ENCODE measurements at places on chromosomes 7 and 10. TPM values are rescaled to one million over a fixed set of nuclear protein-coding genes. Genes with fewer than 3 reads are reported as not detected.

The HIPK2 gene
- total RNA-seq, result 2.0 TPM

The ZNF365 gene
- total RNA-seq, result 0.89 TPM

The MACROH2A2 gene
- total RNA-seq, result 16.3 TPM

The NPVF gene
- total RNA-seq, result not detected

The PLXNA4 gene
- not detected for total RNA-seq

The HIP1 gene
- 4.4 TPM for total RNA-seq

The MRLN gene
- total RNA-seq, result not detected

The EBF3 gene
- 3.1 TPM for total RNA-seq

The SPDYE5 gene
- not detected for total RNA-seq

The TMEM236 gene
- total RNA-seq, result not detected

The GBX1 gene
- not detected for total RNA-seq

The LIPJ gene
- total RNA-seq, result not detected

The ASIC3 gene
- total RNA-seq, result 0.76 TPM

DNA sequence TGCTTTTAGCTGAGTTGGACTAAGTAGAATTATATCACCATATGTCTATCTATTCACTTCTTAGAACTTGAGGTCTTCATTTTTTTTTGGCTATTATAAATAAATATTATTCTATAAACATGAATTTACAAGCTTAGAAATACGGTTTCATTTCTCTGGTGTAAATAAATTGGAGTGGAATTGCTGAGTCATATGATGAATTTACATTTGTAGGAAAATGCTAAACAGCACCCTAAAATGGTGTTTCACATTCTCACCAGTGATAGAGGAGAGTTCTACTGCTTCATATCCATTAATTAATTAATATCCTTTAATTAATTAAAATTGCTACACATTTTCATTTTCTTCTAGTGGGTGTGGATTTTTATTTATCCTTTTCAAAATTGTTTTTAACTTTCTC is 318.3 kb downstream of the MDFIC start:
- no peak for DNase-seq

GRCh38 chr10:29883231-29883630 is 176.2 kb downstream of the JCAD start:
- DNase-seq, result no peak

DNA sequence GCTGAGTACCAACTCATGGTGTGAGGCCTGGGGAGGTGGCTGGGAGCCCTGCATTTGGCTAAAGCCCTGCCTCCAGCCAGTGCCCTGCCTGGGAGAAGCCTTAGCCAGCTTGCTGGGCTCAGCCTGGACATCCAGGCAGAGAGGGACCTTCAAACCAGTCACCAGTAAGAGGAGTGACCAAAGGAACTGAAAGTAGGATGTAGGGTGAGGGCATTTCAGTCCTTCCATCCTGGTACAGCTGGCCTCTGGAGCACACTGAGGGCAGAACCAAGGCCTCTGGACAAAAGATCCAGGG is 124.8 kb downstream of the ADCY1 start:
- no peak for DNase-seq

GRCh38 chr7:11638011-11638774 is 193.8 kb downstream of the THSD7A start:
- no peak for DNase-seq

DNA sequence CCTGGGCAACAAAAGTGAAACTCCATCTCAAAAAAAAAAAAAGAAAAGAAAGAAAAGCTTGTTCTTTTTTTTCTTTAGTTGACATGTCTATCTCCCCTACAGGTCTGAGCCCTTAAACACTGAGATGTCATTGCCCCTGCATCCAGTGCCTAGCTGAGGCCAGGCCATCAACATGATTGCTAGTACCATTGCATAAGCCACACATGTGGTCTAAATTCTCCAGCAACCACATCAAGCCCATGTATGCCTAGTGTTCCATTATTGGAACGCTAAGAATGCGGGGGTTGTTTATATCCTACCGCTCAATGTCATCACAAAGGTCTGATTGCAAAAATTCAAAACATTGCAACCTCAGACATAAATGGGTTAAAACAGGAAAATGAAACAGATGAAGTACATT is 62.7 kb downstream of the NPTX2 start:
- DNase-seq, result no peak

- no peak for DNase-seq
These were observed 888.5 kb upstream of the SORCS1 start for GRCh38 chr10:108052981-108053380.

GRCh38 chr7:112211348-112211907 is 4.9 kb downstream of the ZNF277 start:
- no peak for DNase-seq

GRCh38 chr7:44267719-44268421 is 57.5 kb downstream of the CAMK2B start:
- no peak for DNase-seq

GRCh38 chr7:36045830-36046341 is 107.2 kb upstream of the EEPD1 start:
- DNase-seq, result no peak

DNA sequence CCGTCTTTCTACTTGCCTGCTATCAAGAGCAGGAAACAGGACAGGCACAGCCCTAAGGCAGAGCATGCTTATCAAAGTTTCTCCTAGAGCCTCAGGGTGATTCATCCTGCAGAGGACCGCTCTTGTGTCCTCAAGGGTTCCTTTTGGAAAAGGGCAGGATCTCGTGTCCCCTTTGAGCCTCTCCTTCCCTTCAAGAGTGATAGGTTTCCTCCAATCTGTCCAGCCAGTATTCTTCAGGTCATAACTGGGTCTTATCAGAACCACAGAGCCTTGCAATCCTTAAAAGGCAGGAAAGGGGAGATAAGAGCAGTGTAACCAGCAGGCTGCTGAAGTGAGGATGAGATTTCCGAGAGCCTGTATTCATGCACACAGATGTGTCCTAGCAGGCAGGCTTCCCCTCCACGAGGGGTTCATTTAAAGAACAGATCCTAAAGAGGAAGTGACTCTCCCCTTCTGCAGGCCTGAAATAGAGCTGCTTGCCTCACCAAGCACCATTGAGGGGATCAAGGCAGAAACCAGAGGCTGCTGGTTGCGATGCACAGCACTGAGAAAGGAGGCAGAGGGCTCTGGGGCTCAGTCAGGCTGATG is 90.5 kb upstream of the SVIL start:
- no peak for DNase-seq

GRCh38 chr10:77037735-77038403 is 599.7 kb downstream of the KCNMA1 start:
- DNase-seq, result no peak

DNA sequence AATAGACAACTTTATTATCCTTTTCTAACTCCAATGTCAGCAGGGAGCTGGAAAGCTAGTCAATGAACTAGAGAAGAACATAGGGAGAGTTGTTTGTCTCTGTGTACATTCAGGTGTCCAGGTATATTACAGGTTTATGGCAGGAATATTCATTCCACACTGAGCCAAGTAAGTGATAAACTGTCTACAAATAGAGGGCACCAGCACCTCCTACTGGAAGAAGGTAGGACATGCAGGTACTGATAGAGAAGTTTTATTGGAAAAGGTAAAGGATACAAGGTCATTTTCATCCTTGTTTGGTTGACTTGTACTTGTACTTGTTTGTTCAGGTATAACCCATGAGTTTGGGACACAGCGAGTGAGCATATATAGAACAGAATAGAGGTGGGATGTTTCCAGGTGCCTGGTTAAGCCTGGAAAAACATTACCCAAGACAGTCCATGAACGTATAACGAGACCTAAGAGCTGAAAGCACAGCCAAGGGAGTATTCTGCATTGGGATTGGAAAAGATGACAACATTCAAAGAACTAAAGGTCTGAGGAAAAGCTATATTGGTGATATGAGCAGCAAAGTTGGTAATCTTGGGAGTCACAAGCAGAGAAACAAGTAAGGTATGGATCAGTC is 61.4 kb upstream of the PPP1R3C start:
- DNase-seq, result no peak

- DNase-seq, result no peak
These were observed 73.5 kb upstream of the VIPR2 start for GRCh38 chr7:159218170-159218569.

- DNase-seq, result no peak
These were observed 35.5 kb upstream of the WASL start for GRCh38 chr7:123784263-123784662.

- DNase-seq, result no peak
These were observed 10.6 kb upstream of the ZNF239 start for GRCh38 chr10:43585046-43585445.

GRCh38 chr10:88289342-88289741 is 293.8 kb downstream of the RNLS start:
- DNase-seq, result no peak

DNA sequence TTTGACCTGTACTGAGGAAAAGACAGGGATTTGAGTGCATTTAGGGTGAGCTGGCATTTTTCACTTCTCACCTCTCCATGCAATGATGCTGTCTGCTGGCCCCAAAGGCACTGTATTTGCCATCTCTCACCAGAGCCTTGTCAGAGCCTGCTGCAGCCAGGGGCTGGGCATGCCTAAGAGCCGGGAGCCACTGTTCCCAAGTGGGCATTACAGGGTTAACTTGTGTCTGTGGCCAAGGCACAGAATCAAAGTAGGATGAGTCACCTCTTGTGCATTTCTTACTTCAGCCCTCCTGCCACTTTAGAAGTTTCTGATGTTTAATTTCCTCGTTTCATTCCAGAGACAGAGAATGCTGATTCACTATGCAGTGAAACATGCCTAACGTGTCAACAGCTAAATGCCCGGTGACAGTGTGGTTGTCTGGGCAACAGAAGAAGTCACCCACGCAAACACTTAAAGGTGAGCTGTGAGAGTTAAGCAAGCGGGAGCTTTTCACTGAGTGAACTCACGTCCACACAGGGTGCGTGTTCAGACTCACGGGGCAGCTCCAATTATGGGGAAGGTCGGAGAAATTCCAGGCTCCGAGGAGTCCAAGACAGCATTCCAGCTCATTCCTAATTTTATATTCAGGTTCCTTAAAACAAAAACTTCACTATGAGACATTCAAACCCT is 57.1 kb upstream of the IGFBP3 start:
- peak; percentile 90 for DNase-seq

DNA sequence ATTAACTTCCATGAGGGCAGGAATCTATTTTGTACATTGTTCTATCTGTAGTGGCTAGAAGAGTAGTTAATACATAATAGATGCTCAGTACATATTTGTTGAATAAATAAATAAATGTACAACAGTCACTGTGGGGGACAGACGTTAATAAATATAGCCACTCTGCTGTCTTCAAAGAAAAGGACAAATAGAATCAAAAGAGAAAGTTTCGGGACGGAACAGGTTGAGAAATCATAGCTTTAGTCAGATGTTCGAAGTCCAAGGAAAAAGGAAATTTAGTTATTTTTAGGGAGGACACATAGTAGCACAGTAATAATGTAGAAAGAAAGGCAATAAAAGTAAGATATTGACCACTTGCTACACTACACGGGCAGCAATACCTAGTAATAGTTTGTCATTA is 861.4 kb downstream of the PCDH15 start:
- DNase-seq, result no peak

- DNase-seq, result no peak
These were observed 7.4 kb downstream of the ZNF365 start for GRCh38 chr10:62381385-62382102.

DNA sequence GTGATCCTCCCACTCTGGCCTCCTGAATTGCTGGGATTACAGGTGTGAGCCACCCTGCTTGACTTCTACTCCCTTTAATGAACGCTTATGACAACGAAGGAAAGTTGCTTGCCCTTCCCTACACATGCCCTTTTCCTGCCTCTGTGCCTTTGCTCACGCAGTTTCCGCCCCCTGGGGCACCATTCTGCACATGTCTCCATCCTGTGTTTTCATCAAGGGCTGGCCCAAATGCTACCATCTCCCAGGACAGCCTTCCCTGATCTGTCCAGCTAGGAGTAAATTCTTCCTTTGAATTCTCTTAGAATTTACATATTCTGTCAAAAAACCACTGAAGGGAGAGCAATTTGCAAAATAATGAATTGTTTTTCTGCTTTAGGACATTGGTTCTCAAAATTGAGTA is 50.0 kb upstream of the KMT2C start:
- DNase-seq, result no peak

DNA sequence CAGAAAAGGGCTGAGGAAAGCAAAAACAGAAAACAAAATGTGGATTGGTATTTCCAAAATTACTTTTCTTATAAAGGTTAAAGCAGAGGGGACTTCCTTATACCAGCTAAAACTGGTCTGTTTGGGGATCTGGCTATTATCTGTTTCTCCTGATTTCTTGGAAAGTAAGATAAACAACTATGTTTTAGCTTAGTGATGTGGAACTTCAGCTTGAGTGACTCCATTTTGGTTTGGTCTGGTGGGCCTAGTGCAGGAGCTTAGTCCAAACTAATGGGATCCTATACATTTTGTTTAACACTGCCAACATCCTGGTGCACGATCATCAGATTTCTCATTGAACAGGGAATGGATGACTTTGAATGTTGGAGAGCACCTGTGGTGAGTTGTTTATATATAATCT is 283.5 kb downstream of the ADK start:
- no peak for DNase-seq
